GM12878 (cell line): ENCODE measurements at places on chromosomes 4 and X. TPM values are rescaled to one million over a fixed set of nuclear protein-coding genes. Genes with fewer than 3 reads are reported as not detected.

Gene PSAPL1
- total RNA-seq = not detected in 2 replicates

Gene FAM53A
- total RNA-seq = 0.77 and 0.87 TPM in 2 replicates

- no peak for DNase-seq
Observed at GRCh38 chr4:35464964-35465528, 779.3 kb downstream of the ARAP2 start.

- DNase-seq = no peak
Observed at GRCh38 chr4:37389366-37389765, 144.8 kb downstream of the NWD2 start.

DNA sequence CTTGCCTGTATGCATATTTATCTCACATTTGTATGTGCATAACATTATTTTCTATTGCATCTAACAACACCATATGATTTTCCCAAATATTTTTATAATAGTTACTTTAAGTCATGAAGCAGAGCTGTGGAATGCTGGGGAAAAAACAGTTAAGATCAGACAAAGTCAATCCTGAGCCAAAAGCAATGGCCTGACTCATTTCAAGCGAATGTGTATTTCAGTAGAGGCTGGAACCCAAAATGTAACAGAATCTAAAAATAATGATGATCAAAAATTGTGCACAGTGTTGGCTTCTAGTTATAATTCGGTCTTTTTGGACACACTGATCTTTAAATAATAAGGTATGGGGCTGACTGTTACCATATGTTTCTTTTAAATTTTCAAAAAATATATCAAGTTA, 516.2 kb upstream of the ADGRL3 start:
- no peak for DNase-seq

- no peak for DNase-seq
Observed at GRCh38 chrX:110924871-110925270, 129.3 kb upstream of the CHRDL1 start.
